ENCODE measurements at places on chromosomes 5 and 9.

DNA sequence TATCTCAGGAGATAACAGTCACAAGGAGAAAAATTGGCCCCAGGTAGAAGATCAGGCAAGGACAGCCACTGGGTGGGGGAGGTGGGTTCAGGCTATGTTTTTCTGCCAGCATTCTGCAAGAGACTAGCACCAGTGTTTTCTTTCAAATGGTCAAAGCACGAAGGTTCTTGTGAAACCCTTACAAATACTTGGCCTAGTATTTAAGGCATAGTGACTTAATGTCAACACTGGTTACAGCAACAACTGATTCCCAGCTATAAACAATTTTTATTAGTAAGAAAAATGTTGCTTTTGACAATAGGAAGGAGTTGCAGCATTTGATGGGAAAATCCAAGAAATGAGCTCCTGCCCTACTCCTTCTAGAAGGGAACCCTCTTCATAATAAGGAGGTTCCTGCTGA lies 349.6 kb downstream of the SLIT3 start:
- no peak for DNase-seq

- no peak for DNase-seq
These were observed 52.1 kb downstream of the NSG2 start for GRCh38 chr5:174097486-174098185.

- no peak for DNase-seq
These were observed 699.9 kb upstream of the MEF2C start for GRCh38 chr5:89582768-89583339.

DNA sequence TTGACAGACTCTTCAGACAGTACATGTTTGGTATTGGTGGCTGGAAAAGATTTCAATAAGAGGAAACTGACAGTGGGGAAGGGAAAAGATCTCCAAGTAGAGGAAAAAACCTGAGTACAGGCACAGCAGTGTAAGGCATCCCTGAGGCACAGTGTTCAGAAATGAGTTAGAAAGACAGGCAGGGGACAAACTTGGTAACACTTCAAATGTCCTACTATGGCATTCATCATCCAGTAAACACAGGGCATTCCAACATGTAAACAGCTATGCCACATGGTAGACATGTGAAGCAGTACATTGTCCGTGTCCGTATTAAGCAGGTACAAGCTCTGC lies 45.0 kb upstream of the NR5A1 start:
- DNase-seq: no peak

- no peak for DNase-seq
These were observed 79.5 kb upstream of the FAM169A start for GRCh38 chr5:74945561-74946165.

GRCh38 chr9:124011460-124012301 lies at the start of gene LHX2:
Gene LHX2 (plus strand): TSS chr9:124011768. CDS start chr9:124012349, 581 bp downstream.
- no peak for DNase-seq

- no peak for DNase-seq
These were observed 72.8 kb upstream of the PITX1 start for GRCh38 chr5:135106610-135107471.

DNA sequence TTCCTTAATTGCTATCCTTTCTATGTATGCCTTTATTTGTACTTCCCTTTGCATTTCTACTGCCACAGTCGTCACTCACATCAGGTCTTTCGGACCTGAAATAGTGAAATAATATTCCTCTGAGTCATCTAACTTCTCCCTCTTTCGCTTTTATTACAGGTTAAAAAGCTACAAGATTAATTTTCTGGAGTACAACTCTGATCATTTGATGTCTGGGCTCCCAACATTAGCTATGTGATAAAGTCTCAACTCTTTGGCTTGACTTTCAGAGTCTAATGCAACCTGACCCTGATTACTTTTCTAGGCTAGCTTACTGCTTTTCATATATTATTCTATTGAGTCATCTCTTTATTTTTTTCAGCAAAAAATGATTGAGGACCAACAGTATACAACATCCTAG lies 638.8 kb upstream of the WWC1 start:
- DNase-seq: no peak

GRCh38 chr9:81595887-81596543 lies 93.3 kb downstream of the TLE1 start:
- no peak for DNase-seq

DNA sequence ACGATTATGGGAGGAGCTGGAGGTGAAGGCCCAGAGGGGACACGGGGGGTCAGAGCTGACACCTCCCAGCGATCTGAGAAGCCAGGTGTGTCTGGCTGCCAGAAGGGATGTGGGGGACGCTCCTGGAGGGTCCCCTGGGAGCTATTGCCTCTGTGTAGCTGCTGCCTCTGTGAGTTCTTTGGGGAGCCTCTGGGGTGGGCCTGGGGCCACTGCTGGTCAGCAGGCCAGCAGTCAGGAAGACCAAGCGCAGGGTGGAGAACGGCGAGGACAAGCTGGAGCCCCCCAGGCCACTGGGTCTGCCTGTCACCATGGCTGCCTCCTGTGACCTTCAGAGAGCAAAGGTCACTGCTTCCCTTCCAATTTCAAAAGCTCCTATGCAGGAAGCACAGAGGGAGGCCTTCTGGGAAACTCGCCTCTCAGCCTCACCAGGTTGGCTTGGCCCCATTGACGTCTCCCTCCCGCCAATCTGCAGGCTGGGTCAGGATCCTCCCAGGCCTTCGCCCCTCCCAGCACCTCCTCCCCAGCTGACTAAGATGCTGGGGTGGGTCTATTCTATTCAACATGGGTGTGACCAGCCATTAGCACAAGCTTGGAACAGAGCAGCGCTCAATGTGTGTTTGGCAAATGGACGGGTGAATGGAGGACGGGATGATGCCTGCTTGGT lies 126.4 kb downstream of the GAPVD1 start:
- no peak for DNase-seq

DNA sequence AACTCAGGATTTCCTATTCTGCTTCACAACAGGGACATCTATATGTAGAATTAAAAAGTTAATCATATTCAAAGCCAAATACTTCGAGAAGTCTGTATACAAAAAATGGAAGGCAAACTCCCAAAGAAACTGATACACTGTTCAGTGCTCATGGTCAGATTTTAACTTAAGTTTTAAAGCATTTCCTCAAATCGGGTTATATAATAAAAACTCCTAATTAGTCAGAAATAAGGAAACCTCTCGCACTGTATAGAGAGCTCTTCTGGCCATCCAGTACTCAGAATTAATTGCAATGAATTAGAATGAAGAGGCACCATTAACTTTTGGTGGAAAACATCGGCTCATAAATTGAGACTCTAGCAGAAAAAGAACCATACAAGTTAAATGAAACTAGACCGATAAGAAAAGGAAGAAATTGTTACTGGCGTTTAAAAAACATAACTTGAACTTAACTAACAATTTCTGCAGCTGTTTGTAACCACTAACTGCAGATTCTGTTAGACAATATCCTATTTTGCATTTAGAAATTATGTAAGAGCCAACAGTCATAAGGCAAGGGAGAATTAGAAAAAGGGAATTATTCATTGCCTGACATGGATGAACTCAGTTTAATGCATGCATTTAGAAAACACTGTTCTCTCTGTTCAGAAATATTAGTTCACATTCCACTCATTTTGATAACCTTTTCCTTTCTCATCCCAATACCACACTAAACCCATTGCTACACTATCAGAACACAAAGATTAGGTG lies 96.6 kb downstream of the FNBP1 start:
- DNase-seq: no peak

GRCh38 chr9:114538241-114538640 lies 33.0 kb upstream of the WHRN start:
- DNase-seq: no peak

DNA sequence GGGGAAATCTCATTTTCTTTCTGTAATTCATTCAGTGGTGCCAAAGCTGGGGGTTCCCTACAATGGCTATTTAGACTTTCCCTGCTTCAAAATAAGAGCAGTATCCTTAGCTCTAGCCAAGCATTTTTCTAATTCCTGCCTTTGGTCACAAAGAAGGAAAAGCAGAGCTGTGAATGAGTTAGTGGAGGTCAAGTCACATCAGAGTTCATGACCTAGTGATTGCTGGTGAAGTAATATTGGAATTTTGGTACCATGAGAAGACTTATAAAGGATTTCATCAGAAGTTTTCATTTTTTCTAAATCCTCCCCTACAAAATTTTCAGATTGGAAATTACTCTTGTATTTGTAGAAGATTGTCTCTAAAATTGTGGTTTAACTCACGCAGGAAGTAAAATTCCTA lies 28.0 kb downstream of the DNAJC21 start:
- no peak for DNase-seq

- DNase-seq: no peak
These were observed 88.9 kb upstream of the TYRP1 start for GRCh38 chr9:12604164-12604821.
